Glomerular endothelial cell (primary cell): ENCODE measurements at places on chromosomes 5 and 9.

DNA sequence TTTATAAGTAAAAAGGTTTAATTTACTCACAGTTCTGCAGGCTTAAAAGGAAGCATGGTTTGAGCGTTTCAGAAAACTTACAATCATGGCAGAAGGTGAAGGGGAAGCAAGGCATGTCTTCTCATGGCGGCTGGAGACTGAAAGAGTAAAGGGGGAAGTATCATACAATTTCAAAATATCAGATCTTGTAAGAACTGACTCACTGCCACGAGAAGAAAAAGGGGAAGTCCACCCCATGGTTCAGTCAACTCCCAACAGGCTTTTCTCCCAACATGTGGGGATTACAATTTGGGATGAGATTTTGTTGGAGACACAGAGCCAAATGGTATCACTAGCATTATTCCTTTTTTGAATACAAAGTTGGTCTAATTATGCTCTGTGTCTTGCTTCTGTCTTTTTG lies 627.9 kb upstream of the ST8SIA4 start:
- no peak for DNase-seq

GRCh38 chr5:1488882-1489680 lies 34.7 kb downstream of the LPCAT1 start:
- no peak for DNase-seq

GRCh38 chr5:174306345-174307030 lies 261.0 kb downstream of the NSG2 start:
- no peak for DNase-seq

DNA sequence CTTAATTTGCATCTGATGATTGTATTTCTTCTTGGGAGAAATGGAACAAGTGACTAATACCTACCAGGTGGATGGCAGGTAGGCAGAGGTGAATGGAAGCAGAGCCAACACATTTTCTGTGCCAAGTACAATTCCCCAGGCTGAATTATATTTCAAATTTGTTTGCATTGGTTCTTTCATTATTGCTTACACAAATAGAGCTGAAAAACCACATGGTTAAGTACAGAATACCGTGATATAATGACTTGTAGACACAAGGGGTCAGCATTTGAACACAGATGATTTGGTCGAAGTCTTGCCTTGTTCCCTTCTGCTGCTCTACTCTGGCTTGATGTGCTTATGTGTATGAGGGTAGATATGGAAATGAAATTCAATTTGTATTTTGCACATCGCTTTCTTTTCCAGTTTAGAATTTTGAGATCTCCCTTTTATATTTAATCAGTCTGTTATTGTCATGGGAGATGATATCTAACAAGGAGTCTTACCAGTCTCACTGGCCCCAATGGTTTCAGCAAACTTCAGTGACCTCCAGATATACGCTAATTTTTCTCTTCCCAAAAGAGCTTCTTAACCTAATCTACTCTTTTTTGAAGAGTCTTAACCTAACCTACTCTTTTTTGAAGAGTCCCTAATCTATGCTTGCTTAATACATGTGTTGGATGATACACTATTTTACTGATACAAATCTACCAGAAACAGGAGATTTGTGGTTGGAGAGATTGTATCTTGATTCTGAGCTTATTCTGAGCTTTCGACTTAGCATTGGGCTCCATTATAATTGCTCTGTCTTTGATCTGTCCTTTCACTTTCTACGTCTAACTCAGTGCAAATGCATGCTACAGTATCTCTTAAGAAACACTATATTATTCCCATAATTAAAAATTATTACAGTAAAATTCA lies 88.1 kb downstream of the PCSK1 start:
- DNase-seq = peak; percentile 64

GRCh38 chr9:87740209-87740608 lies 14.3 kb downstream of the CTSL start:
- no peak for DNase-seq

DNA sequence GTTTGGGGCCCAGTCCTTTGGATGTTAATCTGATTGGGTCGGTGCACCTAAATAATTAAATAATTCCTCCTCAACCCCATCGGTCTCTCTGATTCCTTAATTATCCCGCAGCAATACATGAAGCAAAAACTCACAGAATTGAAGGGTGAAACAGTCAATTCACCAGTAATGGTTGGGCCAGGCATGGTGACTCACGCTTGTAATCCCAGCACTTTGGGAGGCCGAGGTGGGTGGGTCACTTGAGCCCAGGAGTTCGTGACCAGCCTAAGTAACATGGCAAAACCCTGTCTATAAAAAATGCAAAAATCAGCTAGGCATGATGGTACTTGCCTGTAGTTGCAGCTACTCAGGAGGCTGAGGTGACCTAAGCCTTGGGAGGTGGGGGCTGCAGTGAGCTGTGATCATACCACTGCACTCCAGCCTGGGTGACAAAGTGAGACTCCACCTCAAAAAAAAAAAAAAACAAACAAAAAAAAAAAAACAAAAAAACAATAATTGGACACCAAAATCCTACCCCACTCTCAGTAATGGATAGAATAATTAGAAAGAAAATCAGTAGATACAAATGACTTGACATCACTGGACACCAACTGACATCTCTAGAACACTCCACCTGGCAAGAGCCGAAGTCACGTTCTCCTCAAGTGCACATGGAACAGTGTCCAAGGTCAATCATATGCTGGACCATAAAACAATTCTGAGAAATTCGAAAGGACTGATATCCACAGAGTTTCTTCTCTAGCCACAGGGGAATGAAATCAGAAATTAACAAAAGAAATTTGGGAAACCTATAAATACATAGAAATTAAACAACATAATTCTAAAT lies 5.3 kb downstream of the ABO start:
- DNase-seq = no peak

DNA sequence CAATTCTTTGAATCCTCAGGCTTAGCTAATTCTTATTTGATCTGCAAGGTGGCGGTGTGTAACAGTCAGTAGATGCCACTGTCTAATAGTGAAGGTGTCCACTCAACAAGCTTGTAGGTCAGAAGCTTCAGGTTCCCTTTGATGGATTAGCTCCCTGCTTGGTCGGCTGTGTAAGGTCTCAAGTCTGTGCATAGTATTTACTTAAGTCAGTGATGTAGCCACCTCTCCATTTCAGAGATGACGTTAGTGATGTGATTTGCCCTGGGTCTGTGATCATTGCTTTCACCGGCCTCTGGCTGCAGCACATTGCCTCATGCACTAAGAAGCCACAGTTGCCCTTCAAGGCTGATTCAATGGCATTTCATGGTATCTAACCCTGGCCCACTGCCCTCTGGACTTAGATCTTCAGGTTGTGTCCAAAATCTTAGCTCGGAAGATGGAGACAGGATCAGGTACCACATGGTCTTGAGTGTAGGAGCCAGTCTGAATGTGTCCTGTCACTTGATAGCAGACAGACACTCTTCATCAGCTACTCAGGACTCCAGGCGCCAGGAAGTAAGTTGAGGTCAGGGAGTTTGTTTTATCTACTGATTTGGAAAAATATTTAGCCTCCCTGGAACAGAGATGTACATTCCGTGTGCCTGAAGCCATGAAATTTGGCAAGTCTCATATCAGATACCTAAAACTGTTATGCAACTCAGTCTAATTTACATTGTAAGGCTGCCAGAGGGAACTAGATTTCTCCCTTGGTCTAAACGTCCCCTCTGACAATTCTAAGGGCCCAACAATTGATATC lies 42.9 kb downstream of the SUB1 start:
- no peak for DNase-seq

DNA sequence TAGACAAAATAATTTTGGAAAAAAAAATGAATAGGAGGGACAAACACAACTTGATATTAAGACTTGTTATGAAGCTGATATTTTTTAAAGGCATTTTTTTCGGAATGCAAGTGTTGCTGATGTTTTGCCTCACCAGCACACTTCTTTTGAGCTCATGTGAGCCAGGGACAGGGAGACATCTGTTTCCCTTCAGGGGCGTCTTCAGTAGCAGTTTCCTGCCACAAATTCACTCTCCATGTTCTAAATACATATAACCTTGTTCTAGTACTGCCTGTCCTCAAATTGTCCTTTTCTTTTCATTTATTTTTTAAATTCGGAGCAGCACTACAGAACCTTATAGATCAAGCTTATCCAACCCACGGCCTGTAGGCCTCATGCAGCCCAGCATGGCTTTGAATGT lies 316.0 kb upstream of the PAPPA start:
- DNase-seq = no peak

GRCh38 chr5:126998201-126998631 lies 32.1 kb downstream of the MARCHF3 start:
- no peak for DNase-seq

- no peak for DNase-seq
Measured at GRCh38 chr5:158990979-158991775, 108.5 kb downstream of the EBF1 start.

- DNase-seq = no peak
Measured at GRCh38 chr9:127032256-127032655, 90.2 kb downstream of the ANGPTL2 start.

GRCh38 chr5:10480237-10480985 lies 38.7 kb downstream of the ROPN1L start:
- DNase-seq = no peak

- no peak for DNase-seq
Measured at GRCh38 chr9:110605565-110605964, 26.0 kb upstream of the SVEP1 start.

GRCh38 chr9:137458194-137459151 lies 661 bp downstream of the NSMF start:
- no peak for DNase-seq

GRCh38 chr9:20513126-20513913 lies 109.0 kb downstream of the MLLT3 start:
- no peak for DNase-seq

- no peak for DNase-seq
Measured at GRCh38 chr5:103442750-103443149, 119.8 kb downstream of the NUDT12 start.

DNA sequence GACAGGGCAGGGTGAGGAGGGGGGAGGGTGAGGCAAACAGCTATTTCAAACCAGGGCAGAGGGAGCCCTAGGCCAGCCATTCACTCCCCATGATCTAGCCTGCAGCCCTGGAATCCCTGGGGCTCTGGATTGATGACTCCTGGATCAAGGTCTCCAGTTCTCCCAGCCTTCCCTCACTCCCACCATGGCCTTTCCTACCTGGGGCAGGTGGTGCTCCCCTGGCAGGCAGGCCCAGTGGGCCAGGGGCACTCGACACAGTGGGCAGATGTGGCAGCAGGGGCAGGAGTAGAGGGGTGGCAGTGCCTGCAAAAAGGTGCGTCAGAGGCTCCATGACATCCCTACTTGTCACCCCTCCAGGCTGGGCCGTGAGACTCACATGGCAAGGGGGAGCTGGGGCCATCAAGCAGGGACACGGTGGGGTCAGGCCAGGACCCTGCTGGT lies 6.0 kb downstream of the KIF12 start:
- DNase-seq = no peak

- DNase-seq = no peak
Measured at GRCh38 chr5:154698763-154699162, 56.4 kb upstream of the LARP1 start.

DNA sequence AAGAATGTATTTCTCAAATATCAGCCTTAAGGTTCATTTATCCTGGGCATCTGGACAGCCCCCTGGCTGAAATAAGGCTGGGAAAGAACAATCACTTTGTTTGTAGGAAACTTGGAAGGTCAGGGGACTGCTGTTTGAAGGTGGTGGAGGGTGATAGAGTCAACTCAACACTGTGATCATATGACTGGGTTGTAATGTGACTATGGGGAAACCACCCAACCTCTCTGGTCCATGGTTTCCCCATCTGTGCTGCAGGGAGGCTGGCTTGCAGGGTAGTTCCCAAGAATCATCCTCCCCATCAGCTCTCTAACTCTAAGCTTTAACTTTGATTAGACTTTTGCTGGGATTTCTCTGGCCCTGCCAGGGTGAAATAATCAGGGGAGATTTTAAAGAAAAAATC lies 10.0 kb downstream of the INSYN2B start:
- no peak for DNase-seq

- no peak for DNase-seq
Measured at GRCh38 chr9:84697509-84698114, 28.1 kb downstream of the NTRK2 start.

DNA sequence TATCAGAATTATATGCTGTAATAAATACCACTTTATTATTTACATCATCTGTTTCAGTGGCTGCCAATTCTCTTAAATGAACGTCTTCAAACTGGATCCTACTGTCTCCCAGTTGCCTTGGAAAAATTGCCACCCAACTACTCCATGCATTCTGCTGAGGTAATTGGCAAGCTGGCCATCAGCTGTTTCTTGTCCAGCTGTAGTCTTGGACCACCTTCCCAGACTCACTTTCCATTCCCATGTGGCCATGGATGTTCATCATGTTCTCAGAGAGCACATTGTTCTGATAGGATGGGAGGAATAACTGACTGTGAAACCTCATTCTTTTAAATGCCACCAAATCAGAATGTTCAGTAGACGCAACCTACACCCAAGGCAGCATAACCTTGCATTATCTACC lies 157.5 kb downstream of the DOCK8 start:
- DNase-seq = no peak

GRCh38 chr5:17302604-17303003 lies 85.2 kb downstream of the BASP1 start:
- no peak for DNase-seq

DNA sequence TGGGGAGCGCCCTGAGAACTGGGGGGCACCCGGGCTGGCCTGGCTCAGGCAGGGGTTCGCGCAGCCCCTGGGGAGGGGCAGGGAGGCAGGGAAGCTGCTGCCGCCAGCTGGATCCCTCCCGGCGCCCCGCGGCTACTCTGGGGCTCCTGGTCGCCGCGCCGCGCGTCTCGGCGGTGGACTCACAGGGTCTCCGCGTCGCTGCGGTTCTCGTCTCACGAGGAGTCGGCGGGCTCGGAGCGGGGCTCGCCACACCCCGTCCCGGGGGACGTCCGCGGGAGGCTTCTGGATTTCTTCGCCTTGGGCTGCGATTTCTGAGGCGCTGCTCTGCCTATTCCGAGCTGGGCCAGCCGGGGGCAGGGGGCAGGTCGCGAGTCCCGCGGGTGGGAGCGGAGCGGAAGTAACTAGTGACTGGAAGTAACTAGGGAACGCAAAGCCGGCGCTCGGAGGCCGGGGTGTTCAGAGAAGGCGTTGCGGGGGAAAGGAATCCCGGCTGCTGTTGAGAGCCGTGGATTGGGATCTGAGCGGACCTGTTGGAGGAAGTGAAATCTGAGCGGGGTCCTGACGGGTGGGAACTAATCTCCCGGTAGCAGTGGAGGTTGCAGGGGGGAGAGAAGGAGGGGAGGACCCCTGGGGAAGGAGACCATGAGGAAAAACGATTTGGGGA lies 511 bp downstream of the CYSTM1 start:
- no peak for DNase-seq

- no peak for DNase-seq
Measured at GRCh38 chr5:135269931-135270421, 129.1 kb downstream of the MACROH2A1 start.

- no peak for DNase-seq
Measured at GRCh38 chr9:89810431-89810830, 205.6 kb downstream of the GADD45G start.

DNA sequence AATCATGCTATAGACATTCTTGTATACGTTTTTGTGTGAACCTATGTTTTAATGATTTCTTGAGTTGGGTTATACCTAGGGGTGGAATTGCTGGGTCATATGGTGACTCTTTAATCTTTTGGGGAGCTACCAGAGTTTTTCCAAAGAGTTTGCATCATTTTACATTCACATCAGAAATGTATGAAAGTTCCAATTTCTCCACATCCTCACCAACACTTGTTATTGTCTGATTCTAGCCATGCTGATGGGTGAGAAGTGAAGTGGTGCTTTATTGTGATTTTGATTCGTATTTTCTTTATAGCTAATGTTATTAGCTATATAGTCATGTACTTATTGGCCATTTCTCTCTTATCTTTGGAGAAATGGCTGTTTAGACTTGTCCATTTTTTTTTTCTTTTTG lies 18.1 kb downstream of the OCLN start:
- DNase-seq = no peak

- DNase-seq = no peak
Measured at GRCh38 chr9:78370991-78371390, 74.1 kb downstream of the PSAT1 start.

GRCh38 chr9:98021306-98022040 lies 35.1 kb upstream of the NANS start:
- no peak for DNase-seq
